Ascending aorta (tissue), 2 donors: ENCODE measurements at places on chromosomes 3 and 15.

GRCh38 chr3:38084334-38085310 lies 45.6 kb downstream of the DLEC1 start:
- DNase-seq: no peak

DNA sequence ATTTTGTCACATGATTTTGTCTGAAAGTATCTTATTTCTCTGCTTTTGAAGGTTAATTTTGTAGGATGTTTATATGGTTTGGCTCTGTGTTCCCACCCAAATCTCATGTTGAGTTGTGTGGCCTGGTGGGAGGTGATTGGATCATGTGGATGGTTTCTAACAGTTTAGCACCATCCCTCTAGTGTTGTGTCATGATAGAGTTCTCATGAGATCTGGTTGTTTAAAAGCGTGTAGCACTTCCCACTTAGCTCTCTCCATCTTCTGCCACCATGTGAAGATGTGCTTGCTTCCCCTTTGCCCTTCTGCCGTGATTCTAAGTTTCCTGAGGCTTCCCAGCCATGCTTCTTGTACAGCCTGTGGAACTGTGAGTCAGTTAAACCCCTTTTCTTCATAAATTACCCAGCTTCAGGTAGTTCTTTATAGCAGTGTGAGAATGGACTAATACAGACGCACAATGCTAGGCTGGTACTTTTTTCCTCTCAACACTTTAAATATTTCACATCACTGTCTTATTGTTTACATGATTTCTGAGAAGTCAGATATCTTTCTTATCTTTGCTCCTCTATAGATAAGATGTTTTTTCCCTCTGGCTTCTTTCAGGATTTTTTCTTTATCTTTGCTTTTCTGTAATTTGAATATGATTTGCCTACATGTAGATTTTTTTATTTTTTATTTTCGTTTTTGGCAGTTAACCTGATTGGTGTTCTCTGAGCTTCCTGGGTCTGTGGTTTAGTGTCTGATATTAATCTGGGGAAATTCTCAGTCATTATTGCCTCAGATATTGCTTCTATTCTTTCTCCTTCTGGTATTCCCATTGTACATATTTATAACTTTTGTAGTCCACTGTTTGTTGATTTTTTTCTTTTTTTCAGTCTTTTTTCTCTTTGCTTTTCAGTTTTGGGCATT lies 22.2 kb downstream of the BTD start:
- DNase-seq: no peak

GRCh38 chr3:29635888-29636287 lies 355.0 kb downstream of the RBMS3 start:
- no peak for DNase-seq

- peak; percentile 50 for DNase-seq
Observed at GRCh38 chr3:14768881-14769280, 49.9 kb upstream of the FGD5 start.

DNA sequence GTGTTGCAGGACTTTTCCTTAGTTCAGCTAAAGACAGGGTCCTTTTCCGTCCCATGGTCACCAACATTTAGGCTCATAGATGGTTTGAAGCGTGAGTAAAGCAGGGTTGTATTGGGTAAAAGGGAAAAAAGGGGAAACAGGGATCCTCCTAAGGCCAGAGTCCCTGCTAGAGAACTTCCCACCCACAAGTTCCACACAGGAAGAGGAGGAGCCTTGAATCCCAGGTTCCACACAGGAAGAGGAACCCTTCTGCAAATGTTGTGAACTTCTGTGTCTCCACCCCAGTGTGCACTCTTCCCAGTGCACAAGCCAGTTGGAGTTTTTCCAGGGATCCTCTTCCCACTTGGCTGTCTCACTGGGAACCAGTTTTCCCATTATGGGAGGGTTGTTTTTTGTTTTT lies 27.6 kb upstream of the ATP8B4 start:
- DNase-seq: no peak

DNA sequence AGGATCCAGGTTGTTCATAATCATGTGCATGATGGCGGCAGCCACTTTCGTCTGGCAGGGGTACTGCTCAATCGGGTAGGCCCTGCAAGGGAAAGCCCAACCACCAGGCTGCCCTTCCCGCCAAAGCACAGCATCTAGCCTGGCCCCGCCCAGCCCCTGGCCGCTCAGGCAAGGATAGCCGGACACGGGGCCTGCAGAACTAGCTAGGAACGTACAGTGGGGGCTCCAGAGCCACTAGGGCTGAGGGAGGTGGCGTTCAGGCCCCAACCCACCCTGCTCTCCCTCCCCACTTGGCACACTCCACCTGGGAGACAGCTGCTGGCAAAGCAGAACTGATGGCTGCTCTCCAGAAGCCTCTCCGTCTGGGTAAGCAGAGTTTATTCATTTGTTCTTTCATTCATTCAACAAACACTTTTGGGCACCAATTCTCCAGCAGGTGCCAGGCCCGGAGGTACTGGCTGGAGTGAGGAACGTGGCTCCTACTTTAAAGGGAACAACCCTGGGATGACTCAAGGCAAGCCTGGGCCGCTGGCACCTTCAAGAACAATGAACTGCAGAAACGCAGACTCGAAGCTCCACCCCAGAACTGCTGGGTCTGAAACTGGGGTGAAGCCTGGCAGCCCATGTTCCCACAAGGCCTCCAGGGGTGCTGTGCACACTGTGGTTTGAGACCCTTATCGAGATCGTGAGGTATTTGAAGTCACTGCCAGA lies 7.8 kb downstream of the UROC1 start:
- DNase-seq: no peak
